ENCODE measurements at places on chromosomes 4 and X.
A peak's percentile ranks its signal among the peaks of the same experiment; 100 is the strongest.

DNA sequence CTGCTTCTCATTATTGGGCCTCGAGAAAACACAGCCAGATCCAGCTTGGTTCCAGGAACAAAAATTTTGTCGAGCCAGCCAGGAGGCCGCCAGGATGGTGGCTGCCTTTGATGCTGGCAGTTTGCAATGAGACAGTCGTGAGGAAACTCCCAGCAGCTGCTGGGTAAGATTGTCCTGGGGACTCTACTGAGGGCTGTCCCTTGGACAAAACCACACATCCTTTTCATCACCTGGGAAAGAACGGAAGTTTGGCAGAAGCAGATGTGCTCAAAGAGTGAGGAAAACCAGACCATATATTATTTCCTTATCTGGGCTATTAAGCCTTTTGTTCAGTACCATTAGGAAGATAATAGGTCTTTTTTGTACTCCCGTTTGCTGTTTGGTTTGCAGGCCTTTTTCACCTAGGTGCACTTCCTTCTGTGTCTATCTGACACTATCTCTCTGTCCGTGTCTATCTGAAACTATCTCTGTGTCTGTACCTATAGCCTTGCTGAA is 13.4 kb upstream of the PAPSS1 start:
- DNase-seq, result no peak

GRCh38 chr4:40874901-40875300 is 125.1 kb downstream of the NSUN7 start:
- DNase-seq, result no peak

- DNase-seq, result no peak
Measured at GRCh38 chr4:5707778-5708448, 446 bp downstream of the EVC2 start.

- DNase-seq, result peak; percentile 86
Measured at GRCh38 chr4:127400731-127401346, 231.9 kb upstream of the INTU start.

- DNase-seq, result peak; percentile 94
Measured at GRCh38 chr4:57044279-57044678, 65.6 kb downstream of the POLR2B start.

DNA sequence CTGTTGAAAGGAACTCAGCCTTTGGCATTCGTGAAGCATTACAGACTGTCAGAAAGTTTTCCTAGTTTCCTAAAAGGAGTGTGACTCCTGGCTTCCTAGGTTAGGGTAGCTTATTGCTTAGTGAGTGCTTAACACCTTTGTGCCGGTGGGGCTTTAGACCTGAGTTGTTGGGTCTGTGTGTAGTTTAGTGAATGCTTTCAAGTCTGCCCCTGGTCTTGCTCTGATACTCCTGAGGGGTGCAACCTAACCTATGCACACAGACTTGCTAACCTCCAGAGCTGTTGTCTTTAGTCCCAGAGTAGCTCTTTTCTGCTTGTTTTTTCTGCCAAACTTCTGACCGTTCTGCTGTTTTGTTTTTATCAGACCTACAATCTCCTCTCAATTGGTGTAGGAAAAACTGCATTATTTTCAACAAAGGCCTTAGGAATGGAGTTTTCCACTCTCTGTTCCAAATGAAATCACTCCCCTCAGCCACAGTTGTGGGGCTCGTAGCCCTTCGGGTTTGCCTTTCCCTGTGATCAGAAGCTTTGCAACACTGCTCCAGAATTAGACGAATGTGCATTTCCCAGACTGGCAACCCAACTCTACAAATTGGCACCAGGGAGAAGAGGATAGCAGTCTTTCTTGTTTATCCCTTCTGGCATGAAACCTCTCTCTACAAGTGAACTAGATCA is 1399.1 kb upstream of the PCDH7 start:
- no peak for DNase-seq

DNA sequence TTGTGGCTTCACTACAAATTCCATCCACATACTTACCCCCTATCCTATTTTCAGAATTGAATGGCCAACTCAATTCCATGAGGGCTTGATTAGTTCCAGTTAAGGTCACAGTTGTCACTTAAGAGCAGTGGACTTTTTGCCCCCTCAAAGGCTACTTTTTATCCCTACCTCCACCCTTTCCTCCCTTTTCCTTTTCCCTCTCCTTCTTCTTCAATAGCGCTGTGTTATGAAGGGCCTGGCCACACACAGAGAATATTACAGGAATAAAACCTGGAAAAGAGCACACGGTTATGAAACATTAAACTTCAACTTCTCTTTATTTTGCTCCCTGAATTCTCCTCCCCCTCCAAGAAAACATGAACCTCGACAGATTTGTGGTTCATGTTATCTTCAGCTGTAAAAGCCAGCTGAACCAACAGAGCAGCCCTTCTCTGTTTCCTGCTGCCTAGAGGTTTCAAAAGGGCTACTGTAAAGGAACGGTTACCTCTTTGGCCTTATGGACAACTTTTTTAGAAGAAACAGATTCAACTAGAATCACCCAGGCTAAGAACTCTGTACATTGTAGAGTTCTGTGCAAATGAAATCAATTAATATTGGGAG is 87.0 kb upstream of the RPL34 start:
- no peak for DNase-seq

GRCh38 chrX:65073233-65073632 is 97.0 kb upstream of the ZC4H2 start:
- DNase-seq, result no peak

- no peak for DNase-seq
Measured at GRCh38 chr4:78292341-78292740, 235.2 kb downstream of the FRAS1 start.

DNA sequence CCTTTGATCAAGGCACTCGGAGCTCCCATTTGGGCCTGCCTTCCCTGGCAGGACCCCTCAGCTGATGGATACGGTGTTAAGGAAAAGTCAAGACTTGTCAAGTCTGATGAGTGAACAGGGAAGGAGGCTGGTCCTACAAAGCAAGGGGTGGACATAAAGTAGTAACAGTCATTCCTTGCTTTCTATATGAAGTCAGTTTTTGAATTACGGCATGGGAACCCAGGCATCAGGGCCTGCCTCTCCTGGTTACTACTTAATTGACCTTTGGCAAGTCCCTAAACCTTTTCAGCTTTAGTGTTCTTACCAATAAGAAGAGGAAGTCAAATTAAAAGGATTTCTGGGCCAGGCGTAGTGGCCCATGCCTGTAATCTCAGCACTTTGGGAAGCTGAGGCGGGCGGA is 7.0 kb downstream of the CHST7 start:
- DNase-seq, result no peak

GRCh38 chrX:19723427-19723826 is 164.0 kb downstream of the SH3KBP1 start:
- DNase-seq, result no peak

DNA sequence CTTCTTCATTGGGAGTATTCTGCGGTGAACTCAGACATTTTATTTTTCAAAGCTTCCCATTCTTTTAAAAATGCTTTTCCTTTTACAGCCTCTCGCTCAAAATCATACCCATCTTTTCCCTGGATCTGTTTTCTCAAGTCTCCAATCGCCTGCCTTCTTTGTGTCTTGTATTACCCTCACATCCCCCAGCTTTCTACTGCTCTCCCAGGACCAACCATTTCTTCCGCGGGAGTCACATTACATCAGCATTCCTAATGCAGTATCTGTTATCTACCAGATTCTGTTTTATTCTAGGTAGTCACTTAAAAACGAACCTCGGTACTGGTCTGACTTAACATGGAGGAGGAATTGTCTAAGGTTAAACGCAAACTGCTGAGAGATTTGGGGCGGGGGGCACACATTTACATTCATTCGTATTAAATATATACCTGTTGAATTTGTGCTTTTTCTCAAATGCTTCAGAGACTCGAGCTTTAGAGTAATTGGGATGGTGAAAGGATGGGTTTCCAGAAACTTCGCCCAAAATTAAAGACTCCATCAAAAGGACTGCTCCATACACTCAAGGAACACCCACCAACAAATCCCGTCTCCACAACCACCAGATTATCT is 493 bp upstream of the UCHL1 start:
- DNase-seq, result peak; percentile 76

DNA sequence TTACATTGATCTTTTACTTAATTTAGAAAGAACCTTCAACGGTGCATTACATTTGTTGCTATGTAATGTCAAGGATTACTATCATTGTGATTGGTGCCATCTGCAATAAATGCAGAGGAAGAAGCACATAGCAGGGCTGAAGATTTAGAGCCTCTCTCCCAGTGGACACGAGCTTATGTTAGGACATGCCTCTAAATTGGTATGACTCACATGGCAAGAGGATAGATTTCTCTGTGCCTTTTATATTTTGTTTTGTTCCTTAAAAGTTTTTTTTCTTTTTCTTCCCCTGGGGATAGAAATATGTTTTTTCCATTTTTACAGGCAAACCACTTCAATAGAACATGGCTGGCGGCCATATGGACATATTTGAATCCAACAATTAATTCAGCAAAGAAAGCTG is 205.0 kb upstream of the HAND2 start:
- peak; percentile 13 for DNase-seq
